Aortic smooth muscle cell (primary cell): ENCODE measurements at places on chromosomes 11 and 22. TPM values are rescaled to one million over a fixed set of nuclear protein-coding genes. Genes with fewer than 3 reads are reported as not detected.

RASGRP2 gene
- 0.19 TPM in 1 of 2 replicates, not detected in the other for total RNA-seq

POU2AF2 gene
- not detected in 2 replicates for total RNA-seq

TXNRD2 gene
- total RNA-seq, result 26.7 and 29.3 TPM in 2 replicates

UBE2L6 gene
- total RNA-seq, result 44.3 and 44.8 TPM in 2 replicates

TPBGL gene
- not detected in 2 replicates for total RNA-seq

TMEM151A gene
- 0.13 and 0.25 TPM in 2 replicates for total RNA-seq

CCDC116 gene
- total RNA-seq, result 0.19 TPM in 1 of 2 replicates, not detected in the other

RTN4R gene
- total RNA-seq, result 0.12 and 0.13 TPM in 2 replicates

TRPC6 gene
- total RNA-seq, result 0.99 and 1.5 TPM in 2 replicates

SCN2B gene
- total RNA-seq, result not detected in 2 replicates

KCNJ5 gene
- under 0.01 and 0.06 TPM in 2 replicates for total RNA-seq

C11orf97 gene
- total RNA-seq, result not detected in 2 replicates

KRTAP5-11 gene
- total RNA-seq, result not detected in 2 replicates

CBLIF gene
- total RNA-seq, result not detected in 2 replicates

P2RY2 gene
- 1.2 and 1.6 TPM in 2 replicates for total RNA-seq

PRR5 gene
- 0.26 and 0.44 TPM in 2 replicates for total RNA-seq
